Daoy (cell line): ENCODE measurements at places on chromosomes 16 and 17.

GRCh38 chr16:49617710-49618330, 238.1 kb downstream of the ZNF423 start:
- no peak for DNase-seq

DNA sequence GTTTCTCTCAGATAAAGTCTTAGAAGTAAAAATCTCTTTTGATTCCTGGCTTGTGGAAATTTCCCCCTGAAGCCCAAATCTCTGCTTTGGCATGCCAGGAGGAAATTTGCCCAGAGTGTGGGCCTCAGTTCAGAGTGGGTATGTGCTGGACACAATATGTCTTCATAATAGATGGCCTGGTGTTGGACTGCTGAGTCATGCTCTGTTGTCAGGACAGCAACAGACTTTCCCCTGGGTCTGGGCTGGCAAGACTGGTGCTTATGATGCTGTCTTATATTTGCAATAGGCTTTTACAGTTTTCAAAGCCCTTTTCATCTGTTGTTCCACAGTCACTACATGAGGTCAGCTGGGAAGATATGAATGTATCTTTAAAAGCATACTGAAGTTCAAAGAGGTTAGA, 57.0 kb downstream of the SHISA9 start:
- no peak for DNase-seq

DNA sequence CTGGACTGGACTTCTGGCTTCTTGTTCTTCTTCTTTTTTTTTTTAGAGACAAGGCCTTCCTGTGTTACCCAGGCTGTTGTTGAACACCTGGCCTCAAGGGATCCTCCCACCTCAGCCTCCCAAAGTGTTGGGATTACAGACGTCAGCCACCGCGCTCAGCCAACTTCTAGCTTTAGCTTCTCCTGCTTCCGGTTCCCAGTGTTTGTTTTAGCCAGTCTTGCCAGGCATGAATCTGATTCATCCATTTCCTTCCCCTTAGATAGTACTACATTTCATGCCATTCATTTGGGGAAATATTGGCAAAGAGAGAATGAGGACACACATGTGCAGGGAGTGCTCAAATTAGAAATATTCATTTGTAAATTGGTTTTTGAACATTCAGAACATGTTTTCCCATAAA, 12.1 kb upstream of the NDUFAB1 start:
- peak; percentile 79 for DNase-seq

DNA sequence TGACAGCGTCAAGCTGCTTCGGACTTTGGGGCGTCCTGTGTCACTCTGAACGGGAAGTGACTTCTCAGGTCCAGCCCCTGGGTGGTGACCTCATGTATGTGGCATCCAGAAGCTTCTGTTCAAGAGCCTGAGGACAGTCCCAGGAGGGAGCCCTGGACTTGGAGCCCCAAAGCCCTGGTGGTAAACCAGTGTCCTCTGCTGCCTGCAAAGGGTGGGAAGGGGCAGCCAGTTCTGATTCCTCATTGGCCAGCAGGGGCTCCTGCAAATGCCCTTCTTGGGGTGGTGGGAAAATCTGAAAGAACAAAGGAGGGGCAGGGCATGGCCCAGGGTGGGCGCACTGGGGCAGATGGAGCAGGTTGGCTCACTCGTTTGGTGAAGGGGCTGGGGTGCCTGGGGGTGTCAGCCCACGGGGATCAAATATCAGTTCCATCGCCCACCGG, 1.6 kb downstream of the OSGIN1 start:
- peak; percentile 76 for DNase-seq
